ENCODE measurements at places on chromosomes 6 and 20.

DNA sequence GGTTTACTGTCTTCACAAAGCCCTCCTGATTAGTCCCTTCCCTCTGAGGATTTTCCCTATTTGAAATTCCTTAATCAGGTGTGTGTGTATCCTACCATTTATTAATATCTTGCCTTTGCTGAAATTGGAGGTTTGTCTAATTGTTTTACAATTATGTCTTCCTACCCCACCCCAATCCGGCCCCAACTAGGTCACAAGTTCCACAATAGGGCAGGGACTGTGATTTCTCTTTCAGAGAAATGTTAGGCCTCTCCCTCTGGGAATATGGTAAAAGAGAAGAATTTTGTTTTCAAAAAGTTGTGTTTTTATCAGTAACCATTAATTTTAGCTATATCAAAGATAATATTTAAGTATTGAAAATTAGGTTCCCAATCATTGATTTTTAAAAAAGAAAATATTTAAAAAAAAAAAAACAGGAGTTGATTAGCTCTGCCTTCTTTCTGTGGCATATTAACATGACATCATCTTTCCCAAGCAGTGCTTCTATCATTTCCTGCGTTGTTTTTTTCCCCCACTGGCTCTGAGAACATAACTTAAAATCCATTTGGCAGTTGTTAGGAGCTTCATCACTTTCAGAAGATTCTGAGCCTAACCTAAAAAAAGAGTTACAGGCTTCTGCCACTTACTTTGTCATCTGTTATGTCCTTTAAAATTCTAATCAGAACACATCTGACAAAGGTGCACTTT, 36.1 kb downstream of the BLOC1S5 start:
- no peak for DNase-seq

DNA sequence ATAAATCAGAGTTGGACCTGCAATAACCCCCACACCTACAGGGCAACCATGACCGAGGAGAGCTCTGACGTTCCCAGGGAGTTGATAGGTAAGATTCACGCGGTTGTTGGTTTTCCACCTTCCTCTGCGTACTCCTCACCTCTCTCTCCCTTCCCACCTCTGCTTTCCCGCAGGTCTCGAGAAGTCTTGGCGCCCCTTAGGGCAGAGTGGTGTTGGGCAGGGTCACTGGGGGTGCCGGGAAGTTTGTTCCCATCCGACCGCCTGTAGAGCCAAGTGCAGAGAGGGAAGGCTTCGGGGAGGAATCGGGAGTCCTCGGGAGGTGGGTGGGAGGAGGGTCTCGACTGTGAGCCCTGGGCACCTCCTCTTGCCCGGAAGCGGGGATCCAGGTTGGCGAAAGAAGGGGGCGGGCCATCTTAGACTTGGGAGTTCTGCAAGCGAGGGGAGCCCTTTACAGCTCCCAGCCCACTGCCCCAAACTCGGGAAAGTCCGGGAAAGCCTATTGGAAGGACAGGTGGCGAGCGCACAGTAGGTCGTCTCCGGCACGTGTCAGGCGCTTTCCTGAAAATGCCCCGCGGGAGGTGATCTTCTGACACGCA, 672 bp downstream of the CARMIL1 start:
- no peak for DNase-seq

DNA sequence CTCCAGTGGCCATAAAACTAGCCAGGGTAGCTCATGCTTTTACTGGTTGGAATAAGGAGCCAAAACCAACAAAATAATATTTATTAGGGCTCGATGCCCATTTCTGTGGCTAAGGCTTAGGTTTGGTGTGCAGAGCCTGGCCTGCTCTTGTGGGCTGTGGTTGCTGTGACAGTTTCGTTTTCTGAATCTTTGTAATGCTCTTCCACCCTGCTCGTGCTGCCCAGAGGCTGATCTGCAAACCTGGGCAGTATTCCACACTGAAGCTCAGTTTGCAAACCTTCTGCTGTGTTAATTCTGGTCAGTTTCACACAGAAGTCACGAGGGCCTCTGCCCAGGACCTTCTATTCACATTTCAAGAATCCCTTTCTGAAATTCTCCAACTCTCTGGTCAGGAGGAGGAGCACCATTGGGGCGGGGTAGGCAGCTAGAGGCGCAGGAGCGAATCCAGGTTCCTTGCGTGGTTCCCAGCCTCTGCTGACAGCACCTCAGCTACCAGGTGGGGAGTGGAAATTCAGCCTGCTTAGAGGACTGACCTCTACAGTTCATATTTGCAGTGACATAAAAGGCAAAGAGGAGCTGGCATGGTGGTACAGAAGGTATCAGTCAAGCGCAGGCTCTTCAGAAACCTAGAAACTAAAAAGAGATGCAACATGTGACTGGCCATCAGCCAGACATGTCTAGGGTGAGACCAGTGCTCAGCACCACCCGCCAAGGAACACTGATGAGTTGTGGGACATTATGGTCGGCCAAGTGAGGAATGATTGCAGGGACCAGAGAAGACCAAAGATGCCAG, 14.3 kb upstream of the C20orf144 start:
- DNase-seq, result no peak

GRCh38 chr6:167747645-167748044, 79.1 kb upstream of the AFDN start:
- no peak for DNase-seq

- DNase-seq, result no peak
Observed at GRCh38 chr6:19472153-19472552, 365.0 kb upstream of the ID4 start.

- peak; percentile 29 for DNase-seq
Observed at GRCh38 chr20:62795023-62795761, 1.1 kb upstream of the MRGBP start.

GRCh38 chr6:40290816-40291215, 296.3 kb downstream of the LRFN2 start:
- no peak for DNase-seq

DNA sequence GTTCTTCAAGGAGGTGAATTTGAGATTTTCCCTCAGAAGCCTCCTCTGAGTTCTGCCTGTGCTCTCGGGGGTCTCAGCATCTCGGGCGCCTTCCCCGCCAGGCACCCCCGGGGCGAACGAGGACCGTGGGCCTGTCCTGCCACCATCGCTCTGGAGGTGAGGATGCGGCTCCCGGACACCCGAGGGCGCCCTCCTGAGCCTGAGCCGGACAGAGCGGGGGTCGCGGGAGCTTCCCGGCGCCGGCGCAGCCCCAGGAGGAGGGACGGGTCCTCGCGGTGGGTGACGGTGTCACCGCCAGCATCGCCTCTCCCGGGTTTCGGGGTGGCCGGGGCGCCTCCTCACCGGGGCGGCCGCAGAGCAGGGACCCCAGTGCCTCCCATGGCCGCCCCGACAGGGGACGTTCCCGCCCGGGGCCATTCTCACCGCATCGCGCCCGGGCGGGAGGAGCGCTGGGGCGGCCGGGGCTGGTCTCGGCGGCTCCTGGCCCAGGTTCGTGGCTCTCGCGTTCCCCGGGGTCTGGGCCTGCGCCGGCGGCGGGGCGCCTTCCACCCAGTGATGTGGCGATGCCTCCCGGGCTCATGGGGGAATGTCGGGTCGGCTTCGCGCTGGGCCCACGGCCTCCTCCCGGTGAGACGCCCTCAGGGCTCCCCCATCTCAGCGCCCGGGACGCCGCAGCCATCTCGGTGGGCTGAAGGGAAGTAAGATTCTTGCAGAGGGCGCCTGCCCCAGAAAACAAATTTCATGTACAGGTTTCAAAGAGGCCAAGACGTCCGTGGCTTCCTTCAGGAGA, 210.5 kb downstream of the ERMARD start:
- no peak for DNase-seq

DNA sequence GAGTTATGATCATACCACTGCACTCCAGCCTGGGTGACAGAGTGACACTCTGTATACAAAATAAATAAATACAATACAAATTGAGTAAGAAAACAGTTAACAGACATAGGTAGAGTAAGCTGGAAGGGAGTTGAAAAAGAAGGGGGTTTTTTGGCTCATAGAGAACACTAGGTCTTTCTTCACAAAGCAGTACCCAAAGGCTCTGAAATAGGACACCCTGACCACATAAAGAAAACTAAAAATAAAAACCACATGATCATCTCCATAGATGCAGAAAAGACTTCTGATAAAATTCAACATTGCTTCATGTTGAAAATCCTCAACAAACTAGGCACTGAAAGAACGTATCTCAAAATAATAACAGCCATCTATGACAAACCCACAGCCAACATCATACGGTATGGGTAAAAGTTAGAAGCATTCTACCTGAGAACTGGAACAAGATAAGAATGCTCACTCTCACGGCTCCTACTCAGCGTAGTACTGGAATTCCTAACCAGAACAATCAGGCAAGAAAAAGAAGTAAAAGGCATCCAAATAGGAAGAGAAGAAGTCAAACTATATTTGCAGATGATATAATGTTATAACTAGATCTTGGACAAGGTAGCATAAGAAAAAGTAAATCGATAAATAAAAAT, 48.6 kb downstream of the TOMM6 start:
- no peak for DNase-seq

DNA sequence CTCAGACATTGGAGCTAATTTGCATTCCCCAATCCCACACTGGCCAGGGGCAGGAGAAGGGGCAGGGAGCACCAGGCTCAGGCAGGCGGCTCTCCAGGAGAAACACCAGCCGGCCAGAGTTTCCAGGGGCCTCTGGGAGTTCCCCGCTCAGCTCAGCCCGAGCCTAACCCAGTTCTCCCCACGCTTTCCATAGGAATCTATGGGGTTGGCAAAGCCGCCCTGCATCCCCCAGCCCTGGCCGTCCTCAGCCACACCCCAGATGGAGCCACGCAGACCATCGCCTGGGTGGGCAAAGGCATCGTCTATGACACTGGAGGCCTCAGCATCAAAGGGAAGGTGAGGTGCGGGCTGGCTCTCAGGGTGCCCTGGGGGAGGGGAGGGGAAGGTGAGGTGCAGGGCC, 8.2 kb downstream of the NPEPL1 start:
- DNase-seq, result no peak

- DNase-seq, result no peak
Observed at GRCh38 chr6:11062715-11063114, 18.6 kb upstream of the ELOVL2 start.

DNA sequence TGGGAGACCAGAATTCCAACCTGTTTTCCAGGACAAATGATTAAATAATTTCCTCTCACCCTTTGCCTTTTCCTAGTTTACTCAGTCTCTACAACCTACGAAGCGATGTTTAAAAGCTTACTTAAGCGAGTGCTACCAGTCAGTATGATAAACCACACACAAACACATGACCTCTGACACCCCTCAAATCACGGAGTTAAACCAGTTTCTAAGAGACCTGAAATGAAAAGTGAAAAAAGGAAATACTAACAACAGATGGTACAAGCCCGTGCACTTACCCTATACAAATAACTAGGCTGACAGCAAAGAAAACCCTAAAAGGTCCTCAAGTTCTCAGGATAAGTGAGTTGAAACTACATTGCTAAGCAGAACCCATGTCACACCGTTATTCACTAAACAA, 7.7 kb downstream of the TNFRSF21 start:
- DNase-seq, result no peak

GRCh38 chr20:37911838-37912281, 8.9 kb downstream of the VSTM2L start:
- DNase-seq, result no peak

DNA sequence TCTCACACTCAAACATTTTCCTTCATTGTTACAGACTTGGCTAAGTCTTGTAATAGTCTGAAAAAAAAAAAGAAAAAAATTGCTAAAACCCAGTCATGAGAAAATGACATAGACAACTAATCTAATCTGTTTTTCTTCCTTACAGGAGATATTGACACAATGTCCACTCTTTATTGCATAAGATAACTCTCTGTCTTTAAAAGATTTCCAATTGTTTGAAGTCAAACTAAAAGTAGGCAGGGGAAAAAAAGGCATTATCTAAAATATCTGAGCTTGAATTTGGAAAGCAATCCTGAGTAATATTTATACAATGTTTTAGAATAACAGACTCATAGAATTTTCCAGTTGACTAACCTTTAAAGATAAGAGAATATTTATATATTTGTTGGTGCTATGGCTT, 233.0 kb upstream of the CEP162 start:
- DNase-seq, result no peak

GRCh38 chr20:59403261-59403961, 103.0 kb downstream of the EDN3 start:
- peak; percentile 33 for DNase-seq

- no peak for DNase-seq
Observed at GRCh38 chr20:20334489-20334888, 33.4 kb upstream of the INSM1 start.

DNA sequence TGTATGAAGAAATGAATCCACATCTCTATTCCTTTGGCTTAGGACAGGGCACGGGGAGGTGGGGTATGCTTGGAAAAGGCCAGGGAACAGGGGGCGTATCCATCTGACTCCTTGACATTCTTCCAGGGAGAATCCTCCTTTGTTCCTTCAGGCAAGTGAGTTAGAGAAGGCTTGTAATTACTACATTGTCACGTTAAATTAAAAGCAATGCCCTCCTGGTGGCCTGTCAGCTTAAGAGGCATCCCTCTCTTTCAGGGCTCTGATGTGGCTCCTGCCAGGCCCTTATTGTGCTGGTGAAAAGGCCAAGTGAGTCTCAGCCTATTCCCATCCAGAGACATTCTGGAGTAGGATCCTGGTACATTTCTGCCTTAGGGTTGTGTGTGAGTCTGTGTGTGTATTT, 128.3 kb downstream of the FOXA2 start:
- no peak for DNase-seq
